HEK293T (cell line): ENCODE measurements at places on chromosomes 7 and 10.
A peak's percentile ranks its signal among the peaks of the same experiment; 100 is the strongest.

- no peak for DNase-seq
These were observed 21.4 kb upstream of the GNAT3 start for GRCh38 chr7:80533287-80533686.

DNA sequence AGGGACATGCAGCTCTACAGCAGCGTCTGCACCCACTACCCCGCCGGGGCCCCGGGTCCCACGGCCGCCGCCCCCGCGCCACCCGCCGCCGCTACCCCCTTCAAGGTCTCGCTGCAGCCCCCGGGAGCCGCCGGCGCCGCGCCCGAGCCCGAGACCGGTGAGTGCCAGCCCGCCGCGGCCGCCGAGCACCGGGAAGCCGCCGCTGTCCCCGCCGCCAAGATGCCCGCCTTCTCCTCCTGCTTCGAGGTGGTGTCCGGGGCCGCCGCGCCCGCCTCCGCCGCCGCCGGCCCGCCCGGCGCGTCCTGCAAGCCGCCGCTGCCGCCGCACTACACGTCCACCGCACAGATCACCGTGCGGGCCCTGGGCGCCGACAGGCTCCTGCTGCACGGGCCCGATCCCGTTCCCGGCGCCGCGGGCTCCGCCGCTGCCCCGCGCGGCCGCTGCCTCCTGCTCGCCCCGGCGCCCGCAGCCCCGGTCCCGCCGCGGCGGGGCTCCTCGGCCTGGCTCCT, 631 bp downstream of the OTUD1 start:
- DNase-seq: peak; percentile 34

GRCh38 chr10:97805949-97806348, 34.1 kb upstream of the SFRP5 start:
- no peak for DNase-seq

GRCh38 chr7:128939861-128940410, 2.2 kb downstream of the IRF5 start:
- DNase-seq: no peak

- DNase-seq: no peak
These were observed 103.8 kb upstream of the AGR3 start for GRCh38 chr7:16985621-16986020.
